Endodermal cell (in vitro differentiated cells): ENCODE measurements at places on chromosomes 13 and 19.

- DNase-seq = peak; percentile 75
Measured at GRCh38 chr19:23817519-23817918, 58.8 kb upstream of the ZNF681 start.

- DNase-seq = no peak
Measured at GRCh38 chr19:55700813-55701212, 25.8 kb downstream of the EPN1 start.

DNA sequence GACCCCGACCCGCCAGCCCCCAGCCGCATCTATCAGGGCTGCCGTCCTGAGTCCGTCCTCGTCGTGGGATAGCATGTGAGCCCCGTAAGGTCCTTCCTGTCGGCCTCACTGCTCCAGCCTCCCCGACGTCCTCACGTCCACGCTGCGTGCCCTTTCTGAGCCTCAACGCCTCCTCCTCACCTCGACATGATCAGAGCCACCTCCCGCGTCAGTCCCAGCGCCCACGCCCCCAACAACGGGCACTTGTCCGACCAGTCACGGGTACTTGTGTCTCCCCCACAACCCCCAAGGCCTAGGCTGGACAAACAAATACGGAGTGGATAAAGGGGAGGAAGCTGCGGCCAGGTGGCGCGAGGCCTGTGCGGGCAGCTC is 665 bp downstream of the ZNF497 start:
- DNase-seq = no peak

DNA sequence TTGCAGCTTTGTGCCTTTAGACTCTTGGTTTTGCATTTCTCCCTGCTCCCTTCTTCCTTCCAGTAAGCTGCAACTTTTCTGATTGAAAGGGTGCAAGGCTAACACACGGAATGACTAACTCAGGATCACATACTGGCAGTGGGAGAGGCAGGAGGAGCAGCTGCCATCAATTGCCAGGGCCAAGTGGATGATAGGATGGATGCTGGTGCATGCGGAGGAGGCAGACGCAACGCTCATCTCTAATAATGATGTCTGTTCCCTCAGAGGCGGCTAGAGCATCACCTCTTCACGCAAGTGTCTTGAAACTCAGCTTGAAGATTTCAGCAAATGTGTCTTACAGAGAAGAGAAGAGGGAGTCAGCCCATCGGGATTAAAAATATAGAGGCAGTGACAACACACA is 49.5 kb upstream of the TPM4 start:
- no peak for DNase-seq

DNA sequence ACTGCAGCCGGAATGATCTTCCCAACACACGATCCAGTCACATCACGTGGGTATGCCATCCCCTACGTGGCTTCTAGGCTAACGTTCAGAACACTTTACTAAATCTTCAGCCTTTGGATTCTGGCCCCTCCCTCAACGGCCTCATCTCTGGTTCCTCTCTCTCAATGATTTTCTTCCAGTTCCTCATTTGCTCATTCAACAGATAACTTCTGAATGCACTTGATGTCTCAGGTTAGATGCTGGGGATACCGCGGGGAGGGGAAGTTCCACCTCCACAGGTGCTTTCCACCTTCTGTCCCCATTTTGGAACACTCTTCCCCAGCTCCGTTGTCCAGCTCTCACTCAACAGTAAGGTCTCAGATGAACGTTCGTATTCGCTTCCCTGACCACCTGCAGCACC is 66.1 kb downstream of the ATP7B start:
- DNase-seq = no peak

GRCh38 chr13:98118865-98119264 is 24.0 kb upstream of the FARP1 start:
- no peak for DNase-seq

DNA sequence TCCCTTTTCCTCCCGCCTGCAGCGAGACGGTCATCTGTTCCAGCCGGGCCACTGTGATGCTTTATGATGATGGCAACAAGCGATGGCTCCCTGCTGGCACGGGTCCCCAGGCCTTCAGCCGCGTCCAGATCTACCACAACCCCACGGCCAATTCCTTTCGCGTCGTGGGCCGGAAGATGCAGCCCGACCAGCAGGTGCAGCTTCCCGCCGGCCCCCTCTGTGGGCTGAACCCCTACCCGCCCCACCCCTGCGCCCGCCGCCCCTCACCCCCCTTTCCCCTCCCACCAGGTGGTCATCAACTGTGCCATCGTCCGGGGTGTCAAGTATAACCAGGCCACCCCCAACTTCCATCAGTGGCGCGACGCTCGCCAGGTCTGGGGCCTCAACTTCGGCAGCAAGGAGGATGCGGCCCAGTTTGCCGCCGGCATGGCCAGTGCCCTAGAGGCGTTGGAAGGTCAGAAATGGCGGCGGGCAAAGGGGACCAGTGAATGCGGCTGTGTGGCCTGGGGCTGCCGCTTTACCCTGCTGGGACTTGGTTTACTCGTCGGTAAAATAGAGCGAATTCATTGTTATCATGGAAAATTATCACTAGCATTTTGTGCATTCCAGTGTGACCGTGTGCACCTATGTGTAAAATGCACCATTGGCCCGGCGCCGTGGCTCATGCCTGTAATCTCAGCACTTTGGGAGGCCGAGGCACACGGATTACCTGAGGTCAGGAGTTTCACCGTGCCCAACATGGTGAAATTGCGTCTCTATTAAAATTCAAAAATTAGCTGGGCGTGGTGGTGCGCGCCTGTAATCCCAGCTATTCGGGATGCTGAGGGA is 10.6 kb downstream of the VASP start:
- DNase-seq = no peak

- no peak for DNase-seq
Measured at GRCh38 chr19:13883516-13884064, 6.7 kb downstream of the NANOS3 start.

DNA sequence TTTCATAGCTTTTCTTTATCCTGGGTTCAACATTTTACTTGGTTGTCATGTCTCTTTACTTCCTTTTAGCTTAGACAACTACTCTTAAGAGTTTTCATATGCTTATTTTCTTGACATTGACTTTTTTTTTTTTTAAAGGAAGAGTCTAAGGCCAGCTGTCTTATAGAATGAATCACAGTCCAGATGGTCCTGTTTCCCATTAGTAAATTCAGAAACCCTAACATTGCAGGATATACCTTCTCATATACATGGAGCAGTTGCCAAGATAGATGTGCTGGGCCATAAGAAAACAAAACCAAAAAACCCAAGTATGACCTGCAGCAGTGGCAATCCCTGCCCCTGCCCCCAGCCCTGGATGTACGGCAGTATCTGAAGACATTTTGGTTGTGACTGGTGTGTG is 72.8 kb downstream of the COG3 start:
- no peak for DNase-seq

- DNase-seq = no peak
Measured at GRCh38 chr13:25699056-25699455, 327.3 kb downstream of the ATP8A2 start.

DNA sequence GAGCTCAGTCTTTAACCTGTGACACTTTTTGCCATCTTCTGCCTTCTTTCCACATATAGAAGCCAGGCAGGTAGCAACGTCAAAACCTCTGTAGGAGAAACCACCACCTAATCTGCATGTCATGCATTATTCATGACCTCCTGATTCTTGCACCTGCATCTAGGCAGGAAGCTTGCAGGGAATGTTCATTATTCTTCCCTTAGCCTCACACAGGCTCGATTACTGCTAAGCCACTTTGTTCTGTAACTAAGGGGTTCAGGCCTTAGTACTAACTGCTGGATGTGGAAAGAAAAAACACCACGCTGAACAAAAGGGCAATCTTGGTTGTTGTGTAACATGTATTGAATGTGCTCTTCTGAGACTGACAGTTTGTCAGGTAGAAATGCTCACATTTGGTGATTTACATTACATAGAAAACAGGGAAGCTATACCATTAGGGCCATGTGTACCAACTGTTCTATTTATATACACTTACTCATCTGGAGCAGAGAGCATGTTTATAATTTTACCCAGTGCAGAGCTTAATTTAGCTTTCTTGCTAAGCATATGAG is 366.9 kb downstream of the KLF12 start:
- peak; percentile 61 for DNase-seq

DNA sequence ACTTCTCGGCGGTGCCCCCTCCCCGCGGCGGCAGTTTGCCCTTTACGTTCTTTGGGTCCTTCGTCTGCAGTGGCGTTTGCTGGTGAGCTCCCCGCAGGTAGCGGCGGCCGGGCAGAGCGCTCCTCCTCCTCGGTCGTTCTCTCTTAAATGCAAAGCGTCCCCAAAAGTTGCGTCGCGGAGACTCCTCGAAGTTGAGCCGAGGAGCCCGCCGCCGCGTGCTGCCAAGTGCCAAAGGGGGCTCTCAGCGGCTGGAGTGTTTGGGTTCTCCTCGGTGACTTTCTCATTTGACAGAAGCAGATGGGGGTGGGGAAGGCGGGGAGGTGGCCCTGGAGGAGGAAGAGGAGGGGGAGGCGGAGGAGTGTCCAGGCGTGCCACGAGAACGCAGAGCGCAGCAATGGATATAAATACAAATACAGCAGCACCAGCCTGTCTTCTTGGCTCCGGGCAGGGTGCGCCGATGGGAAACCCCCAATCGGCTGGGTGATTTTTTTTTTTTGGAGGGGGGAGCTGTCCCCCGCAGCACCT is at the start of gene SOX21:
Gene SOX21, minus strand, starts transcription at position 259 of the 525 bp plus-strand sequence. CDS start 496 bp downstream, outside the sequence.
- peak; percentile 78 for DNase-seq

DNA sequence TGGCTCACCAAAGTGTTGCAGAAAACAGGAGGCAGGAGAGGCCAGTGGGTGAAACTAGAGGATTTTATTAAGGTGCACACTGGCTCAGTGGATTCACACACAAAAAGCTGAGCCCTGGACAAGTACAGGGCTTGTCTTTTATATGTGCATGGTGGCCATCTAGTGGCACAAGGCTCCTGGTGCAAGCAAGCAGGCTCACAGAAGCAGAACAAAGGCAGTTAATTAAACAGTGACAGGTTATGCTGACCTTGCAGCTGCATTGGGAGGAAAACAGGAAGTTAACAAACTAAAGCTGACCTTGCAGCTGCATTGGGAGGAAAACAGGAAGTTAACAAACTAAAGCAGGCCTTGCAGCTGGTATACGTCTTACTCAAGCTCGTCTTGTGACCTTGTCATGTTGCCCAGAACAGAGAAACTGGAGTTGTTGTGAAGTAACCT is 65.3 kb upstream of the ZNF681 start:
- DNase-seq = peak; percentile 75

DNA sequence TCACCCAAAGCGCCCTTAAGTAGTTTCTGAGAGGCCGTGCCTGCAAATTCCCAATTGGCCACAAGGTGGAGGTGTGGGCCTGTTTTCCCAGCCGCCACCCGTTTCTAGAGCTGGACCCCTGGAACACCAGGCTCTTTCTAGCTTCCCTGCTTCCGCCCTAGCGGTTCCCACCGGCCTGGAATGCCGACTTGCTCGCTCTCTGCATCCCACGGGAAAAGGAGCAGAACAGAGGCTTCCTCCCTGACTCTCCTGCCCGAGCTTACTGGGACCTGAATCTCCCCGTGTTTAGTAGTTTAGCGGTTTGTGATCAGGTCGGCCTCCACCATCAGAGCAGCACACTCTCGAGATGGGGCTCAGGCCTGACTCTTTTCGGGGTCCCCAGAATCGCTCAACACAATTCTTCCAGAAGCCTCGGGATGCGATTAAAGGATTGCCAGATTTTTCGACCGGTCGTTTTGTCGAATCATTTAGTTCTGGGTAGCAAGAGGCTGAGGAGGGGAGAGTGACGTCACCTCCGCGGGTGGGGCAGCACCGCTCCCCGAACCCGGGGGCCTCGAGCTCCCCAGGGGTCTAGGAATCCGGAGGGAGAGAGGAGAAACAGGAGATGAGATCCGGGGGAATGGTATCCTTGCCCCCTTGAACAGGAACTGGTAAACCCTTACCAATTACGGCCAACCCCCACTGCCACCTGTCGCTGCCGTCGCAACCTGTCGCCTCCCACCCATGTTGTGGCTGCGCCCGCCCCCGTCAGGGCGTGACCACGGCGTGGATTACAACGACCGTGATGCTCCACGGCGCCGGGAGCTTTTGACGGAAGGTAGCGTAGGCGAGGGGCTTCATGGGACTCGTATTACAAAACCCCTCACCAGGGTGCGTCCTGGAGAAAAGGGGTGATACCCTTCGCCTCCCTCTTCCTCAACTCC is 8.0 kb downstream of the NAPSA start:
- peak; percentile 93 for DNase-seq

GRCh38 chr13:106565127-106565775 is 2.7 kb downstream of the ARGLU1 start:
- no peak for DNase-seq

- peak; percentile 59 for DNase-seq
Measured at GRCh38 chr19:13015361-13016223, 20.3 kb downstream of the NFIX start.

- no peak for DNase-seq
Measured at GRCh38 chr19:2631213-2631821, 71.2 kb downstream of the GNG7 start.

- no peak for DNase-seq
Measured at GRCh38 chr19:58556622-58557220, 1.7 kb downstream of the UBE2M start.

- DNase-seq = no peak
Measured at GRCh38 chr13:46868091-46868490, 28.8 kb downstream of the HTR2A start.

- DNase-seq = no peak
Measured at GRCh38 chr13:30340331-30341250, 33.2 kb upstream of the KATNAL1 start.

DNA sequence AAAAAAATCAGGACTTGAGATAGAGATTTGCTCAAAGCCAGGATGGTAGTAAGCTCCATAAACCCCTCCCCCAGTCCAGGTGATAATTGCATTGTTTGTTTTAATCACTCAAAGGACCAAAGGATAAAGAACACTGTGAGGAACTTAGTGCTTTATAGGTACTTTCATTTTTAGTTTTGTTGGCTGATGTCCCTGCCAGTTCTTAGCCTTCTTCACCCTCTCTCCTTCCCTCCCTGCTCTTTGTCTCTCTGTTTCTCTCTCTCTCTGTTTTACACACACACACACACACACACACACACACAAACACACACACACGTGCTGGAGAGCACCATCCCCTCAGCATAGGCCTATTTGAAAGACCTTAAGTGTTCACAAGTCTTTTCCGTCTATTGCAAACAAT is 5.2 kb downstream of the FRY start:
- DNase-seq = no peak

DNA sequence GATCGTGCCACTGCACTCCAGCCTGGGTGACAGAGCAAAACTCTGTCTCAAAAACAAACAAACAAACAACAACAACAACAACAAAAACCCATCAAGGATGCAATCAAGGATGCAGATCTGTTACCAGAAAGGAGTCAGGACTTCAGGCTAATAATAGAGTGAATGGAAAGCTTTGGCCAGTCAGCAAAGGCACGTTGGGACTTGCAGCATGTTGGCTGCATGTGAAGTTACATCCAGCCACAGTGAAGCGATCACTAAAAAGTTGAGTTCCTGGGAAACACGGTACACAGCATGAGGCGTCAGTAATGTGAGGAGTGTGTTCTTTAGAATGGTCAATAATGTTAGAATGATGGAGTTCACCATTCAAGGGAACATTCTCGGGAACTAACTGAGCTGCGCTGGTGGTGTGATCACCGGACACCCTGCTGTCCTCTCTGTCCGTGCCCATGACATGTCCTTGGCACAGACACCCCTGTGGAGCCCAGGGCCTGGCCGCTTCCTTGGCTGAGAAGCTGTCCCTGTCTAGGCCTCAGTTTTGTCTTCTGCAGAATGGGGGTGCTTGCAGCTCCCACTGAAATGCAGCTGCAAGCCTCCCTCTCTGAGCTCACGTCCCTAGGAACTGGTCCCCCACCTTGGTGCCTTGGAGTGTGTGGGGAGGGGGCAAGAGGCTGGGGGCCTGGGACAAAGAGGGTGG is 2.3 kb upstream of the LGALS7B start:
- DNase-seq = no peak
